ENCODE measurements at places on chromosomes 11 and 22.

GRCh38 chr11:117874910-117875381 lies 1.5 kb downstream of the FXYD6 start:
- DNase-seq = no peak

DNA sequence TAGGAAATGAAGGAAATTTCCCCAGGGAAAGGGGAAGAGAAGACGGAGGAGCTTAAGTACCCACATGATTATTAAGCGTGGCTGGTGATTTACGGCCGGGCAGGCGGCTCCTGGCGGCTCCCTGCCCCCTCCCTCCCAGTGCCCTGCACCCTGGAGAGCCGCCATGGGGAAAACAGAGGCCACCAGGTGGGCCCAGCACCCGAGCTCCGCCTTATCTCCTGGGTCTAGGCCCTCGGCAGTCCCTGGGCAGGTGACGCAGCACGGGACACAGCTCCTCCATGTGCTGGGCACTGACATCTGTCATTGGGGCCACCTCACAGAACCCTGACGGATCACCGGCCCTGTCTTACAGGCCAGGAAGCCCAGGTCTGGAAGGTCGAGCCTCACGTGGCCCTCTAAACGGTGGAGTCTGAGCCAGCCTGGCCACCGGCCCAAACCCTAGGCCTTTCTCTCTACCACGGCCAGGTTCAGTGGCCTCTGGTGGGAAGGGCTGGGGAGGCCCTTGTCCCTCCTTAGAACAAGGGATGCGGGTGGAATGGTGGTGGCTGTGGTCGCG lies 60.2 kb upstream of the PPARA start:
- no peak for DNase-seq

- DNase-seq = no peak
Observed at GRCh38 chr22:49889071-49889470, 29.2 kb downstream of the ALG12 start.

GRCh38 chr11:1131033-1131911 lies 26.5 kb upstream of the MUC5AC start:
- no peak for DNase-seq

DNA sequence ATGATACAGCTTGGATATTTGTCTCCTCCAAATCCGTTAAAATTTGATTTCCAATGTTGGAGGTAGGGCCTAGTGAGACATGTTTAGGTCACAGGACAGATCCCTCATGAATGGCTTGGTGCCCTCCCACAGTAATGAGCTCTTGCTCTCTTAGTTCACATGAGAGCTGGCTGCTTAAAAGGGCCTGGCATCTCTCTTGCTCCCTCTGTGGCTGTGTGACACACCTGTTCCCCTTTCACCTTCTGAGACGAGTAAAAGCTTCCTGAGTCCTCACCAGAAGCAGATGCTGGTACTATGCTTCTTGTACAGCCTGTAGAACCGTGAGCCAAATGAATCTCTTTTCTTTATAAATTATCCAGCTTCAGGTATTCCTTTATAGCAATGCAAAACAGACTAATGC lies 3.5 kb downstream of the VPS37C start:
- DNase-seq = no peak

DNA sequence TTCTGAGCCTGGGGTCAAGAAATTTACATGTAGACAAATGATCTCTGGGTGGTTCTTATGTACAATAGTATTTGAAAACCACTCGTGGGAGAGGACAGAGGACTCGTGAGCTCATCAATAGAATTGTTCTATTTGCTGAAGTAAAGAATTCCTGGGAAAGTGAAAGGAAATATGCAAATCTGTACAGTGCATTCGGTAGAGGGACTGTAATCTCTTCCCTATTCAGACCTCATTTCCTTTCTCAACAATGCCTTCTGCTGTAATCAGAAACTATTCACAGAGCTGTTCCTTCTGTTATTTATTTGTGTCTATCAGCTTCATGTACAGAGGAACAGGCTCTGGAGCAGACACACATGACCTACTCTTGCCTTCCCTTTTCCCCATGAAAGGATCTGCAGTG lies 709.4 kb upstream of the KIRREL3 start:
- no peak for DNase-seq

DNA sequence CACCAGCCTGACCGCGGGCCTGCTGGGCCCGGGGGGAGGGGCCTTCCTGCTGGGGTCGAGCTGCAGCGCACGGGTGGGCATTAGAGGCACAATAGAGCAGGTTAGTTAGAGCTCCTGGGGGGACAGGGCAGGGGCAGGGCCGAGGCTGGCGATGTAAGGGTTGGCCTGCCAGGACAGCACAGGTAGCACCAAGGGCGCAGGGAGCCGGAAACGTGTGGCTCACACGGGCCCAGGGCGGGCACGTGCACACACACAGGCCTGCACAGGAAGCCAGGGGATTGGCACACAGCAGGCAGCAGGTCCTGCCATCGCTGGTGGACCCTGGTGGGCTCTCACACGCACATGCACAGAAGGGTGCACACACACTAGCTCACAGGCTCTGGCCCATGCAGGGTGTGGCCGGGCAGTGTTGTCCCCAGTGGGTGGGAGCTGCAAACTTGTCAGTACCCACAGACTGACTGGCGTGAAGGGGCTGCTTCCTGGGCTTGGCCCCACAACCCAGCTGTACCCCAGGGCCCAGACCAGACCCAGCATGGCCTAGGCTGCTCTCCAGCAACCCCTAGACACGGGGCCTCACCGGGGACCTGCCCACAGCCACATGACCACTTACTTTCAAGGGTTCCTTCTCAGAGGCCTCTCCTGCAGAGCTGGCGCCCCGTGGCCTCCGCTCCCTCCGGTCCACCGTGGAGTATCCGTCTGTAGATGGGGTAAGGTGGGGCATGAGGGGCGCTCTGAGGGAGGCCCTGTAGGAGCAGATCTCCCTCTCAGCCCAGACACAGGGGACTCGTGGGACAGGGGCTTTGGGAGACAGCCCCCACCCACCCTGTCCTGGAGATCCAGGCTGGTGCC lies 29.9 kb upstream of the TXNRD2 start:
- DNase-seq = no peak

- no peak for DNase-seq
Observed at GRCh38 chr22:24162436-24162835, 18.9 kb upstream of the SUSD2 start.

- no peak for DNase-seq
Observed at GRCh38 chr22:29172216-29172615, 33.5 kb upstream of the EMID1 start.

- DNase-seq = peak; percentile 75
Observed at GRCh38 chr11:126416542-126417090, 61.1 kb downstream of the ST3GAL4 start.

DNA sequence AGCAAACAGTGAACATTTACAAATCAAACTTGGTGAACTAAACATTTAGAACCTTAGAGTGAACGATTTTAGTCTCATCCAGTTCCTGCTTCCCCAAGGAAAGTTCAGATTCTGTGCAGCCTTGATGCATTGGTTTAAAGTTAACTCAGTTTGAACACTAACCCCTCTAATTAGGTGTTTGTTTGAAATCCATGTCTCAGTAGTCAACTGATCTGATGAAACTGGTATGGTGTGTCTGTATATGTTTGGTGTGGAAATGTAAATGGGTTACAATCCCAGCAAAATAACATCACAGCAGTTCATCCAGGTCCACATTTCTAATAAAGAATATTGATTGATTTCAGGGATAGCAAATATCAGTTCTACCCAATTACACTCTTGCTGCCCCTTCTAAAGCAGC lies 532.0 kb downstream of the NTM start:
- DNase-seq = no peak

- DNase-seq = no peak
Observed at GRCh38 chr11:76768909-76769560, 14.1 kb upstream of the TSKU start.

DNA sequence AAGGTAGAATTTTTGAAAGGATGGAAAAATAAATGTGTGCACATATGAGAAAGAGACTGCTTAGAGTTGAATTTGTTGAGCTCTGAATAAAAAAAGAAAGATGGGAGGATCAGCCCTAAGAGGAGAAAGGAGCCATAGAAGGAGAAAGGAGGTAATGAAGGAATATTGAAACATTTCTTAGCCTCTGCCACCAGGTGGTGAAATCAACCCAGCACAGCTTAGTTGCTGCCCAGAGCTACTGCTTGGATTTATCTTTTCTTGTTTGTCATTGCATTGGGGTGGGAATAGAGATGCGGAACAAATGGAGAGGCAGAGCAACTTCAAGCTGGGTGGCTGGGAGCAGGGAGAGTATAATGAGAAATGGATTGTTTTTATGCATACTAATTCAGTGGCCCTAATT lies 80.4 kb downstream of the SERGEF start:
- no peak for DNase-seq

DNA sequence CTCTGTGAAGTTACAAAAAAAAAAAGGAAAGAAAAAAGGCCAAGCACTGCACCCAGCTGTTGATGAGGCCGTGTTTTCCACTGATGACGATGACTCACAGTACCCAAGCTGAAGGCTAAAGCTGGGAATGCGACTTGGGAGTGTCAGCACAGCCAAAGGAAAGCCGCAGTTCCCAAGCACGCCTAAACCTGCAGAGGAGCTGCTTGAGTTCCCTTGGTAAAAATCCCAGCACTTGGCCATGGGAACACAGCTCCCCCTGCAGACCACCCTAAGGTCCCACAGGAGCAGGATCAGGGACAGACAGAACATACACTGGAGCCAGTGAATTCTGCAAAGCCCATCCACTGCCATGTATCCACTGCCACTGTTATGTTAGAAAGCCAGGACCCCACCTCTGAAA lies 39.9 kb downstream of the SERGEF start:
- DNase-seq = no peak

GRCh38 chr11:103993507-103993906 lies 42.9 kb upstream of the DDI1 start:
- no peak for DNase-seq

GRCh38 chr11:71581826-71582225 lies 849 bp downstream of the KRTAP5-11 start:
- no peak for DNase-seq
